ENCODE measurements at places on chromosomes 6 and 20.

DNA sequence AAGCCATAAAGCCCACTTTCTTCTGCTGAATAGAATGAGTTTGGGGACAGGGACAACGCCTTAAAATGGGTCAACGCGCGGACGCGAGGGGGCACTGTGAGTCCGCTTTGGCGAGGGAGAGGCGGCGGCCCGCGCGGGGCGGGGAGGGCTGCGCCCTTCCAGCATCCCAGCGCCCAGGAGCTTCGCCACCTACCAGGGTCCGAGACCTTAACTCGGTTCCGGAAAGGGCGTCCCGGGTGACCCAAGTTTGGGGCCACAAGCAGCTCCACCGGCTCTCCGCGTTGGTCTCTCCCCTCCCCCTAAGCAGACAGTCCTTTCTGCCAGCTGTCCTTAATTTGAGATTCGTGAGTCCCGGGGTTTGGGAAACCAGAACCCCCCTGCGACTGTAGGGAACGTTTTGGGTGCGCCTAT lies 1.8 kb upstream of the SAMD5 start:
- DNase-seq, result peak; percentile 24

DNA sequence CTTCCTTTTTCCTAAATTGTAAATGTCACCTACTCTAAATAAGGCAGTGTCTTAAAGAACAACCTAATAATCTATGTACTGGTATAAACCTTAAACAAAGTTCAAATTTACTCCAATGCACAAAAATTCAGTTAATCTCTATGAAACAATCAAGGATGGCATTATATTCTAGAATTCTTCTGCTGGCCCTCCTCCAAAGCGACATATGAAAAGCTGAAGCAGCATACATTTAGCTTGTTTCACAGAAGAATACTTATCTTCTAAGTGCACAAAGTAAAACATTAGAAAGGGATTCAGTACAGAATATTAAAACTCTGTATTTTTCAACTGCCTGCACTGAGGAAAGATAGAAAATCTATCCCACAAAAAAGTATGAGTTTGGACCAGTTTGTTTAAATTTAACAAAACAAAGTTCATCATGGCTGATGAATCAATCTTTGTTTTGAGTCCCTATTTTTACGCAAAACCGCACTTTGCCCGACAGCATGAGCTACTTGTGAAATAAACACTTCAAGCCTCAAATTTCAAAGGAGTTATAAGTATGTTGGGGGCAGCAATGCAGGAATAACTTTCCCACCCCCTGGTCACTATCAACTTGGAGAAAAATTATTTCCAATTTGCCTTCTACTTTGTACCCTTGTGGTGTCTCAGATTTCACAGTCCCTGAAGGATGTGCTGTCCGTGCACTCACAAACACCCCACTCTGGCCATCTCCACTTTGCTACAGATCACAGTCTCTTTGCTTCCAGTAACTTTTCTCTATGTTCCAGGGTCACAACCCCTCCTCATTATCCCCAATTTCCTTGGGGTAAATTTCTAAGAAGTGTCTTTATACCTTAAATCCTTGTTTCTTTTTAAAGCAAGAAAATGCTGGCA lies 238.2 kb downstream of the PRKN start:
- DNase-seq, result no peak

- DNase-seq, result no peak
Observed at GRCh38 chr20:2311329-2311728, 15.5 kb downstream of the TGM3 start.

DNA sequence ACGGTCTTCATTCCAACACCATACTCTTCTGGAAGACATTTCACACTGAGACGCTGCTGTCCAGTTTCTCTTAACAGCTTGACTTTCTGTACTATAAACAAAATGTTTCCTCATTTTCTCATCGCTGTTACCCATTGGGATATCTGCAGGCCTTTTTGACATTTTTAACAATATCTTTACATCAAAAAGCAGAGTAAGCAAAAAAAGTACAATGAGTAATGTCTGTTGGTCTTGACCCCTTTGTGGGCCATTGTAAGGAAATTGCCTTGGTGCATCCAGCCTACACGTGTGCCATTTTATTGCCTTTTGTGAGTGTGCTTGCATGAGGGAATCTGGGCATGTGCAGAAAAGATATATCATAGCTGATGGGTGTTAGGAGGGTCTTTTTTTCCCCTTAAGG lies 129.1 kb upstream of the MANEA start:
- no peak for DNase-seq

DNA sequence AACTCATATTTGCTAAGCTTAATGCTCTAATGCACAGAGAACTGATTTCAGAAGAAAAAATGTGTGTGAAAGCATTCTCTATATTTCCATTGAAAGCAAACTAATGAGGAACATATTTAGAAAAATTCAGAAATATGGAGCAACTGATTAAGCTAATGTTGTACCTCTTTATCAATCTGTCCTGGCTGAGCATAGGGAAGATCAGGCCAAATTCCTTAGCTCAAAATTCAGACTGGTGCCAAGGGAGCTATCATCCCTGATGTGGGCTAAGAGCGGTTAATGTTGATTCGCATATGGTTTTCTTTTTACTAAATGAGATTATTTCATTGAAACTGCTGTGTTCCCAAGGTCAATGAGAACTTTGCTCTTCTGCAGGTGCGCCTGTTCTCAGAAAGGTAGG lies 93.9 kb upstream of the HS3ST5 start:
- DNase-seq, result no peak

All from SW480 (cell line).